ENCODE measurements at places on chromosomes 11 and 22.
A peak's percentile ranks its signal among the peaks of the same experiment; 100 is the strongest.

GRCh38 chr22:35991168-35991567 lies 37.5 kb downstream of the RBFOX2 start:
- no peak overlapping the region for H3K4me3 ChIP-seq
- no peak for DNase-seq
- H3K27me3 ChIP-seq: no peaks in the 10 kb centered on the region
- H3K27ac ChIP-seq: no peak overlapping the region
- H3K4me1 ChIP-seq: no peaks in the 10 kb centered on the region

DNA sequence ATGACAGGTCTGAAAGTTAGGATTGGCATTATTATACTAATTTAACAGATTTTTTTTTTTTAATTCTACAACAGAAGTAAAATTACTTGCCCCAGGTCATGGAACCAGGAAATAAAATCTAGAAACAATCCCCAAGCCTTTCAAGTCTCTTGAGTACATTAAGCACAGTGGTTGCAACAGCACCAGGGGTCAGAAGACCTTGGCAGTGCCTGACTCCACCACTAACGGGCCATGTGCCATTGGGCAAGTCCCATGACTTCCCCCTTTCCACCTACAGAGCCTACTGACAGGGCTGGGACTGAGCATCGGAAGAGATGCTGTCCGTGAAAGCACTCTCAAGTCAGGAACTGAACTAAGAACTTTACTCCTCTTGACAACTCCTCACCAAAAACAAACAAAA lies 98.6 kb upstream of the AKIP1 start:
- peaks cover 49% of the 10 kb centered on the region for H3K4me1 ChIP-seq
- H3K27me3 ChIP-seq: no peaks in the 10 kb centered on the region
- no peak overlapping the region for H3K4me3 ChIP-seq
- no peaks in the 10 kb centered on the region for H3K36me3 ChIP-seq
- peak overlapping the region; percentile 5 for H3K27ac ChIP-seq

DNA sequence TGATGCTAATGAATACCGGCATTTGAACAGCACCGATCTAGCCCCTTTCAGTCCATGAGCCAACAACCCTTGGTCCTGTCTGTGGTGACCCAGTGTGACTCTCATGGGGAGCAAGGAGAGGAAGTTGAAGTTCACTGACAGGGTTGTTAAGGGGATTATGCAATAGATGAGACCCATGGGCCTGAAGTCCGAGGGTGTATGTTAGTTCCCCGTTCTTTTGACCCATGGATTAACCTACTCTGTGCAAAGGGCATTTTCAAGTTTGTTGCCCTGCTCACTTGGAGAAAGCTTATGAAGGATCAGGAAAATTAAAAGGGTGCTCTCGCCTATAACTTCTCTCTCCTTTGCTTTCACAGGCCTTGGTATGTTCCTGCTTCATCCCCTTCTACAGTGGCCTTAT lies 4.9 kb downstream of the PNPLA3 start:
- no peaks in the 10 kb centered on the region for H3K27me3 ChIP-seq
- no peaks in the 10 kb centered on the region for H3K36me3 ChIP-seq
- no peak overlapping the region for H3K4me3 ChIP-seq
- H3K27ac ChIP-seq: no peak overlapping the region
- H3K4me1 ChIP-seq: peaks cover 10% of the 10 kb centered on the region
- no peak for DNase-seq

GRCh38 chr11:133414506-133414905 lies 117.8 kb downstream of the OPCML start:
- H3K27ac ChIP-seq: no peak overlapping the region
- H3K36me3 ChIP-seq: no peaks in the 10 kb centered on the region
- H3K4me3 ChIP-seq: no peak overlapping the region
- no peaks in the 10 kb centered on the region for H3K27me3 ChIP-seq
- H3K4me1 ChIP-seq: no peaks in the 10 kb centered on the region
- no peak for DNase-seq

GRCh38 chr22:49009359-49010063 lies 818.2 kb downstream of the BRD1 start:
- H3K4me1 ChIP-seq: peaks cover 2% of the 10 kb centered on the region
- H3K27ac ChIP-seq: no peak overlapping the region
- no peaks in the 10 kb centered on the region for H3K36me3 ChIP-seq
- peak; percentile 23 for DNase-seq
- H3K4me3 ChIP-seq: no peak overlapping the region

DNA sequence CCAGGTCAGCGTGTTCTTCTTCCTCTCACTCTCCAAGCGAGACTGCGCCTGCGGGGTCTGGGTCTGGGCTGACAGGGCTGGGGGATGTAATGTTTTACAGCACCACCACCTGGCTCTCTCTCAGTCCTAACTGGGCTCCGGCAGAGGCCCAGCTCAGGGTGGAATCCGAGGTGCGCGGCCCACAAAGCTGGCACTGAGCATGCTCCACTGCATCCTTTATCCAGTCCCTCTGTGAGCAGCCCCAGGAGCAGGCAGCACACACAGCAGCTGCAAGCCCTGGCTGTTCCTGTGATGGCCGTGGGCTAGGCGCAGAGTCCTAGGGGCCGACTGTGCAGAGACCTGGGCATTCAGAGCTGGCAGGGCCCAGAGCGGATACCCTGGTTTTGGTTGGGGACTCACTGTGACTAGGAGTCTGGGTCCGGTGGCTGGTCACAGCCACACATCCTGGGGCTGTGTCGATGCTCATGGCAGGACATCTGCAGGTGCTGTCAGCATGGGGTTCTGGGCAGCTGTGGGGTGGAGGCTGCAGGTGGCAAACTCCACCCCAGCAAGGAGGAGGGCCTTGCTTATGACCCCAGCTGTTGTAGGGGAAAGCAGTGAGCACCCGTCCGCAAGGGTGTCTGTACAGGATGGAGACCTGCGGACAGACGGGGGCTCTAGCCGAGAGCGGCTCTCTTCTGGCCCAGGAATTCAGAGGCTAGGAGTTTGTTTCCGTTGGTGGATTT lies 4.0 kb downstream of the LRRC75B start:
- no peak for DNase-seq
- peaks cover 14% of the 10 kb centered on the region for H3K36me3 ChIP-seq
- H3K27ac ChIP-seq: no peak overlapping the region
- no peaks in the 10 kb centered on the region for H3K27me3 ChIP-seq
- H3K4me1 ChIP-seq: peaks cover 21% of the 10 kb centered on the region

- DNase-seq: no peak
- no peaks in the 10 kb centered on the region for H3K27me3 ChIP-seq
- H3K36me3 ChIP-seq: no peaks in the 10 kb centered on the region
- H3K4me1 ChIP-seq: no peaks in the 10 kb centered on the region
- H3K27ac ChIP-seq: no peak overlapping the region
Measured at GRCh38 chr11:126978911-126979310, 21.7 kb downstream of the KIRREL3 start.

DNA sequence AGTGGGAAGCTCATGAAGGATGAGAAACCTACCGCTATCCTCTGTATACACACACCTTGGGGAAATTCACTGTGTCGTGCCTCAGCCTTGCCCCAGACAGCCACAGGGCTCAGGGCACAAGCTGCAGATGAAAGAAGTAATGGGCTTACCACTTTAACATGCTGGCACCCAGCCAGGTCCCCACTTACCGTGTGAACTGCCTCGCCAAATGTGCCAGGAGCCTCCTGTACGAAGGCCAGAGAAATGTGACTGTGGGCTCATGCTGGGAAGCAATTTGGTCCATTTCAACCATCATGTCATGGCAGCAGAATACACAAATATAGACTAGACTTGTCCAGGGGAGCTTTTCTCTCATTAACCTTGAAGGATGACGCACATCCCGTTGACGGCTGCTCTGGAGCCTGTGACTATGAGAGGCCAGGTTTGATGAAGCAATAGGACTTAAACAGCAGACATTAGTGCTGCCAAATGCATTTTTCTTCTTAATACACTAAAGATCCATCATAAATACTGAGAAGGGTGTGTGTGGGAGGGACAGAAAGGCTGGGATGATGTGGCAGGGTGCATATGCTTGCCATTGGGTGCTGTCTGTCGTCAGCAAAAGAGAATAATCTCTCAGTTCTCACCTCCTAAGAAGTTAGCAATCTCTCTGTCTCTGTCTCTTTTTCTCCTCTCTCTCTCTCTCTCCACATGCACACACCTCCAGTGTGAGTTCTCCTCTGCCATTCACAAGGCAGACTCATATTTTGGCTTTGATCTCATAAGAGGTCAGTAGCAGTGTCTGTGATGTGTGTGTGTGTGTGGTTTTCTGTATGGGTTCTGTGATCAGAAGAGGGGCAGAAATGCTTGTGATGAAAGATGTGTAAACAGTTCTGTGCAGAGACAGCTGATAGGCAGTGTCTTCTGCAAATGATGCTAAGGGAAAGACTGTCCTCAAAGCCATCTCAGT lies 142.4 kb downstream of the KIRREL3 start:
- H3K27ac ChIP-seq: no peak overlapping the region
- H3K36me3 ChIP-seq: no peaks in the 10 kb centered on the region
- no peaks in the 10 kb centered on the region for H3K4me1 ChIP-seq
- no peaks in the 10 kb centered on the region for H3K27me3 ChIP-seq
- no peak for DNase-seq

DNA sequence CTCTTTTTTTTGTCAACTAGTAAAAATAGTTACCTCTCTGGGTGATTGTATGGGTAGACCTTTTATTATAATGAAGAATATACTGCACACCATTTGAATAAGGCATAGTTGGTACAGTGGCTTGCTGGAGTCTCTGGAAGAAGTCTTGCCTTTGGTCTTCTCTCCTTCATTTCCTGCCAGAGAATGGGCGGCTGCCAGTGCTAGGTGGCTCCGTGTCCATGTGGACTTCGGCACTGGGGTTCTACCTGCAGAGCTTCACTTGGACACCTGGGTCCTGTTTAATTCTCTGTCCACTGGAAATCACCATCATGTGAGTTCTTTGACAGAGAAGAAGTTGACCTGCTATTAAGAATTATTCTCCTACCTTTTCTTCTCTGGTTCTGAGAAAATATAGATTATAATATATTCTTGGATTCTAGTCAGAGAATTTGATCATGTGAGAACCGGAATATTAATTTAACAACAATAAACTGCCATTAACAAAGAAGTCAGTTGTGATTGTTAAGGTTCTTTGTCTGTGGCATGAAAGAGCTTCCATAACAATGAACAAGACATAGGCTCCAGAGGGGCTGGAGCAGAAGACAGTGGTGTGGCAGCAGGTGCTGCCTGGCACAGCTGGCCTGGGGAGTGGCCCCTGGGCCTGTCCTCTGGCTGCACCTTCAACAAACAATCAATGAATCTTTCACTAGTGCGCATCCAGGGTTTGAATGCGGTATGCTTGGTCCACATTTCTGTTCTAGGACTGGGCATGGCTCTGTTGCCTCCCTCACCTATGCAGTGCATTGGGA lies 77.5 kb downstream of the PPFIBP2 start:
- DNase-seq: peak; percentile 40
- no peak overlapping the region for H3K4me3 ChIP-seq
- no peaks in the 10 kb centered on the region for H3K27me3 ChIP-seq

DNA sequence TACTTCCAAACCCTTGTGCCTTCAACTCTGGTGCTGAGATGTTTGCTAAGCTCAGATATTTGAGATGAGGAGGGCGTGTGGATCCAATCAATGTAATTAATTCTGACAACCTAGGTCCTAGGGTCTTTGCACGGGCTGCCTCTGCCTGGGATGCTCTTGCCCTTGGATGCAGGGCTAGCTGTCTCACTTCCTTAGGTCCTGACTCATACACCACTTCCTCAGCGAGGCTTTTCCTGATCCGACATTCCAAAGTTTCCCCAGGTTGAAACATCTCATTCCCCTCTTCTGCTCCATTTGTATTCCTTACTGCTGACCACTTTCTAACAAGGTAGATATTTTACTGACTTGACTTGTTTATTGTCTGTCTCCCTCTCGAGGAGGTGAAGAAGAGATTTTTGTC lies 43.0 kb upstream of the NTM start:
- DNase-seq: no peak
- no peaks in the 10 kb centered on the region for H3K36me3 ChIP-seq
- H3K27ac ChIP-seq: no peak overlapping the region

DNA sequence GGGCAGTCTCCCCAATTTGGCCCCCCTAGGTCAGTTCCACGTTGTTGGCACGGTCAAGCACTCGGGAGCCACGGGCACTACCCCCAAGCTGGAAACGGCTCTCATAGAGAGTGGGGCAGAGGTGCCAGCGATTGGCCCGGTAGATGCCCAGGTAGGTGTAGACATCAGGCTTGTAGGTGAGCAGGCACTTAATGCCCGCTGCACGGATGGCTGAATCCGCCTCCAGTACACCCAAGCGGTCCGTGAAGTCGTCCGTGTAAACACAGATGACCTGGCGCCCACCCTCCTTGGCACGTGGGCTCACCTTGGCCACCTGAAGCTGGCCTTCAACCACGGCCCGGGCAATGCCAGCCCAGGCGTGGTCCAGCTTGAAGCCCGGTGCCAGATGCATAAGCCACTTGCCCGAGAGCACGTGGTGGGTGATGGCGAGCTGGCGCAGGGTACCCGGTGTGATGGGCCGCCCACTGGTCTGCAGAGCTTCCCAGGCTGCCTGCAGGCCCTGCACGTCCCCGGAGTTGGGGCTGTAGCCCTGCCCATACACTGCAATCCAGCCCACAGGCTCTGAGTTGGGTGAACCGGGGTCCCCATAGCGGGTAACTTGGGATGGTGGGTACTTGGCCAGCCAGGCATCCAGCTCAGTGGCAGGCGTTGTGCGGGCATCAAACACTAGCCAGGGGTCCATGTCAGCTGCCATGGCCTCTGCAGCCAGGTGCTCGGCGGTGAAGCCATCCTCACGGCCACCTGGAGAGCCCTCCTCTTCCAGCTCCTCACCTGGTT lies 1.2 kb downstream of the C11orf68 start:
- H3K4me1 ChIP-seq: no peaks in the 10 kb centered on the region
- H3K36me3 ChIP-seq: peaks cover 6% of the 10 kb centered on the region
- peak overlapping the region; percentile 99 for H3K4me3 ChIP-seq

DNA sequence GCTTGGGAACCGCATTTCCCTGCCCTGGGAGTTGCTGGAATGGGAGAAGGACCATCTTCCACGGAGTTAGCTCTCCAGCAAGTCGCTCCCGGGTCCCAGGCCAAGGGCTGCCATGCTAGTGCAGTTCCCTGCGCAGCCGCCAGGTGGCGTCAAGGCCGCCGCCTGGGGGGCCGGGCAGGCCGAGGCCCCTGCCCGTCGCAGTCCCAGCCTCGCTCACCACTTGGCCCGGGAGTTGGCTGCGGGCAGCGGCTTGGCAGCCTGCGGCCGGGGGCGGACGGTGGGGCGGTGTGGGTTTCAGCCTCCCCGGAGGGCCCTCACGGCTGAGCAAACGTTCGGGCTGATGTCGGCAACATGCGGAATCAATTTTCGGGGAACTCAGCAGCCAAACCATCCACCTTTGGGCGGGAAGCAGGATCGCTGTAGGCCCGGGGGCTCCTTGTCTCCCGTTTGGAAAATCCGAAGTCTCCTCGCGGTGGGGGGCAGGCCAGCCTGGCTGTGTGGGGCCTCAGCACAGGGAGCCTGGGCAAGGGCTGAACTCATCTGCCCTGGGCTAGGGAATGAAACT lies 415.1 kb downstream of the SOX6 start:
- no peak for DNase-seq
- H3K27me3 ChIP-seq: no peaks in the 10 kb centered on the region
- no peaks in the 10 kb centered on the region for H3K36me3 ChIP-seq
- H3K4me3 ChIP-seq: no peak overlapping the region
- no peaks in the 10 kb centered on the region for H3K4me1 ChIP-seq

GRCh38 chr11:96143041-96143521 lies 199.9 kb downstream of the MAML2 start:
- H3K36me3 ChIP-seq: no peaks in the 10 kb centered on the region
- H3K27ac ChIP-seq: peak overlapping the region; percentile 23
- H3K4me3 ChIP-seq: no peak overlapping the region
- no peaks in the 10 kb centered on the region for H3K27me3 ChIP-seq
- peaks cover 16% of the 10 kb centered on the region for H3K4me1 ChIP-seq

- H3K4me3 ChIP-seq: no peak overlapping the region
- DNase-seq: no peak
- no peaks in the 10 kb centered on the region for H3K36me3 ChIP-seq
- no peak overlapping the region for H3K27ac ChIP-seq
- H3K27me3 ChIP-seq: no peaks in the 10 kb centered on the region
- H3K4me1 ChIP-seq: no peaks in the 10 kb centered on the region
Measured at GRCh38 chr22:26610072-26610958, 7.5 kb downstream of the CRYBB1 start.

GRCh38 chr11:5833446-5833845 lies 8.3 kb downstream of the OR52E6 start:
- H3K27me3 ChIP-seq: no peaks in the 10 kb centered on the region
- H3K4me1 ChIP-seq: no peaks in the 10 kb centered on the region
